ENCODE measurements at places on chromosomes 5 and 9.

DNA sequence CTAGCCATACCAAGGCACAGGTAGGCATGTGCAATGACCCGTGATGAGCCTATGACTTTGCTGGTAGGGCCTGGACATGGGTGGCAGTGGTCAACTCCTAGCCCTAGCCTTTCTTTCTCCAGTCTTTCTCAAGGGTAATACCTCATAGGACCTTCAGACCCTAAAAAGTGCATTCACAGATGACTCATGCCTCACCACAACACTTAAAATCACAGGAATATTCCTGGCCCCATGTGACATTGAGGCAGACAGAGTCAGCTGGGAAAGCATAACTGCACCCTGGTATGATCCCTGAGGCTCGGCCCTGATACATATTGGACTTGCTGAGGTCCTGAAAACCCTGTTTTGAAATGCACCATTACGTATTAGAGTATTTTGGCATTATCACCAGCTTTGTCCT lies 449.5 kb downstream of the HINT1 start:
- peak; percentile 23 for DNase-seq

GRCh38 chr5:73682176-73682575 lies 56.2 kb downstream of the ARHGEF28 start:
- DNase-seq: no peak

GRCh38 chr9:22649384-22649783 lies 202.8 kb downstream of the DMRTA1 start:
- DNase-seq: no peak

- no peak for DNase-seq
Observed at GRCh38 chr5:27267209-27267824, 228.9 kb upstream of the CDH9 start.

DNA sequence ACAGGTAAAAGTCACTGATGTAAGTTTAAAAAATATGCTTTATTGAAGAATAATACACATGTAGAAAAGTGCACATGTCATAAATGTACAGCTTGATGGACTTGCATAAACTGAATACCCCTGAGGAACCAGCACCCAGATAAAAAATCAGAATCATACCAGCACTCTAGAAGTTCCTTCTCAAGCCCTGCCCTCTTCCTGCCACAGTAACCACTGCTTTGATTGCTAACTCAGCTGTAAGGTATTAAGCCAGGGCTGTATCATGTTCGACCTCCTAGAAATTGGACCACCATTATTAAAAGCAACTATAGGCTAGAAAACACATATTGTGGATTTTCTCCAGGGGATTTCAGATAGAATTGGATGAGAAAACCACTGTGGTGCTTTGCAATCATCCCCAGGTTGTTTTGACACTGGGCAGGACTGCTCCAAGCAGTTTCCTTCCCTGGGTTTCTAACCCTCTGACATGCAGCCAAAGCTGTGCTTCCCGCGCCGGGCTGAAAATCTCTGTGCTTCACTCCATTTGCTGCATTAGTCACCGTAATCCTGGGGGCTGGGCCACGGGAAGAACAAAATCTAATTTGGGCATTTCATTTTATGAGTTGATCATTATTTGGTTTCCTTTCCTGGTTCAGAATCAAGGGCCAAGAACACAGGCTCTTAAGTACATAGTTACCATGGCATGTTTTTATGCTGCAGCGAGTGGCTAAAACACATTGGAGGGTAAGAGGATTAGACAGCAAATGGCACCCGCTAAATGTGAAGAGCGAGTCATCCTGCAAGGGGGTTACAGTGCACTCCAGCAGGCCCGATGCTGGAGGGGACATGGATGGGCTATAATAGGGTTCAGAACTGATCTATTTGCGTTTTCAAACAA lies 139.4 kb upstream of the IL12B start:
- DNase-seq: no peak

DNA sequence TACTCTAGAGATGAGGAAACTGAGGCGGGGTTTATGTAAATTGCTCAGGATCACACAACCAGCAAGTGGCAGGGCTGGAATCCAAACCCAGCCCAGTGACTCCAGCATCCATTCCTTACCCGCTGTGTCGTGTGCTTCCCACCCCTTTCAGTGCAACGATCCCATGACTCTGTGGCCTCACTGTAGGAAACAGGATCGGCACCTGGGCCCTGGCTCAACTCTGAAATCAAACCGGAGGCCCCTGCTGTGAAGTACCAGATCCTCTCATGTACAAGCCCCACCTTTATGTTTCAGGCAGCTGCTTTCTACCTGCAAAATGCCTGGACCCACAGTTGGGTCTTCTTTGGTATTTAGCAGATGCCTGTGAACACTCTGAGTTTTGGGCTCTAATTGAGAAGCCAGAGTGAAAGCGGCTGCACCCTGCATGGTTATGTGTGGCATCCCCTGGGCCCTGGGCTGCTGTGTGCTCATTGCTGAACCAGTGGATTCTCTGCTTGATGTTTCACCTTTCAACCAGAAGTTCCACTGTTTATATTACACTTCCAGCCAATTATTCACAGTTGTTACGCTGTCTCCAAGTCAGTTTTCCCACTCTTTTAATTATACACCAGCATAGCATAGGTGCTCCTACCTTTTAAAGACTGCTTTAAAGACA lies 36.7 kb downstream of the ABLIM3 start:
- DNase-seq: no peak

DNA sequence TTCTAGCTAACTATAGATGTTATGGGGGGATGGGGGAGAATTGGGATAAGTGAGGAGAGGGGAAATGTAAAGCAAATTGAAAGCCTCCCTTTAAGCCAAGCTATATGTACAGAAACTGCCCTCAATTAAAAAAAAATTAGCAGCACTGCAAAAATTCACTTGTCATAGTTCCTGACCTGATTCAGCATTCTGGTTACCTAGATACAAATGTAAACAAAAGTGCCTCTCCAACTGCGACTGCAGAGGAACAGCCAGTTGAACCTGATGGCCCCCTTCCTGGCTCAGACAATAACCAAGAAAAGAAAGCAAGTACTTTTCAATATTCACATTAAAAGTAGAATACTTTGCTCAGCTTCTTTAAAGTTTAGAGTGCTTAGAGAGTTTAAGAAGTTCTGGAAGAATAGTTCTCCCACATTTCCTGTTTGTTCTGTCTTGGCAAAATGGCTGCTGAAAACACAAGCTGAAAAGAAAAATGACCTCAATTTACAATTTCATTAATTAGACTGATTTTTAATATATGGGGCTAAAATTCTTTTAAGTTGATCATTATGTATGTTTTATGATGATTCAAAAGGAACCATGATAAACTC lies 1.5 kb downstream of the FAM81B start:
- DNase-seq: peak; percentile 49

- DNase-seq: no peak
Observed at GRCh38 chr5:89236900-89237299, 353.9 kb upstream of the MEF2C start.

DNA sequence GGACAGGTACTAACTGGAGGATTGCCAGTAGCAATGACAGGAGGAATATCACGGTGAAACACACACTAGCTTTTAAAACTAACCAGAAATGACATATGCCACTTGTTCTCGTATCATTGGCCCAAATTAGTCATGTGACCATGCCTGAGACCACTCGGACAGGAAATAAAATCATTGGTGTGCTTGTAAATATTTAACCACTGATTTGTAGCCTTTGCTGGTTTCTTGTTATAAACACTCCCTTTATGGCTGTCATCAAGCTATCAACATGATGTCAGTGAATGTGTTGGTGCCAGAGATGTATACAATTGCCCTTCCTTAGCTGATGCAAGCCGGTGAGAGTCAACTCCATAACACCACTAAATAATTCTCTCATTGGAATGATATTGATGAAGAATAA lies 123.7 kb upstream of the ANKH start:
- DNase-seq: no peak

- DNase-seq: no peak
Observed at GRCh38 chr5:165187815-165188214, 1682.4 kb downstream of the MAT2B start.

DNA sequence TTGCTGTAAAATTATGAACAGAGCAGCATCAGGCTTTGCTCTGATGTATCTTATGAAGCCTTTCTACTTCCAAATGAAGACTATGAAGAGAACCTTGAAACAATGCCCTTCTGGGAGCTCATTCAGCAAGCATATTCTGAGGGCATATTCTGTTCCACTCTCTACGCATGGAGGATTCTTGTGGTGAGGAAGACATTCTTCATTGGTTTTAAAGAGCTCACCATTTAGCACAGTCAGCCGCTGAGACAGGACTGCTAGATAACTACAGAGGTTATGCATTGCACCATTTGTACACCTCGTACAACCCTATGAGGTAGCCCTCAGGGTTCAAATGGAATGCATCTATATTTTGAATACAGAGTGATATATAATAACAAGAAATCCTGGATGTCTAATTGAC lies 61.0 kb downstream of the INVS start:
- no peak for DNase-seq

DNA sequence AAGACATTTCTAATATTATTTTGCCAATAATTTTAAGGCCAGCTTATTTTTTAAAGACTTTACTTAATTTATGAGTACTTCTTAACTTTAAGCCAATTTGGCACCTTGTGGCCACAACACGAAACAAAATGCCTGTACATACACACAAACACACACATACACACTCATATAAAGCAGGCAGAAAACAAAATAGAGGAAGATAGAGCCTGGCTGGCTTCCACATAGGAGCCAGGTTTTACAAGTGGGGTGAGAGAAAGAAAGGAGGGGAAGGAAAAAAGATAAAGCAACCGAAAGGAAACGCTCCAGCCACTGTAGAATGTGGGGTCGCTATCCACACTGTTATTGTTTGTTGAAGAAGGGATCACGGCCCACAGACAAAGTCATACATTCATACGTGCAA lies 10.4 kb downstream of the GMCL2 start:
- no peak for DNase-seq

- DNase-seq: no peak
Observed at GRCh38 chr5:29382780-29383179, 1810.7 kb upstream of the CDH6 start.

GRCh38 chr9:5013374-5013773 lies 28.3 kb downstream of the JAK2 start:
- DNase-seq: no peak

DNA sequence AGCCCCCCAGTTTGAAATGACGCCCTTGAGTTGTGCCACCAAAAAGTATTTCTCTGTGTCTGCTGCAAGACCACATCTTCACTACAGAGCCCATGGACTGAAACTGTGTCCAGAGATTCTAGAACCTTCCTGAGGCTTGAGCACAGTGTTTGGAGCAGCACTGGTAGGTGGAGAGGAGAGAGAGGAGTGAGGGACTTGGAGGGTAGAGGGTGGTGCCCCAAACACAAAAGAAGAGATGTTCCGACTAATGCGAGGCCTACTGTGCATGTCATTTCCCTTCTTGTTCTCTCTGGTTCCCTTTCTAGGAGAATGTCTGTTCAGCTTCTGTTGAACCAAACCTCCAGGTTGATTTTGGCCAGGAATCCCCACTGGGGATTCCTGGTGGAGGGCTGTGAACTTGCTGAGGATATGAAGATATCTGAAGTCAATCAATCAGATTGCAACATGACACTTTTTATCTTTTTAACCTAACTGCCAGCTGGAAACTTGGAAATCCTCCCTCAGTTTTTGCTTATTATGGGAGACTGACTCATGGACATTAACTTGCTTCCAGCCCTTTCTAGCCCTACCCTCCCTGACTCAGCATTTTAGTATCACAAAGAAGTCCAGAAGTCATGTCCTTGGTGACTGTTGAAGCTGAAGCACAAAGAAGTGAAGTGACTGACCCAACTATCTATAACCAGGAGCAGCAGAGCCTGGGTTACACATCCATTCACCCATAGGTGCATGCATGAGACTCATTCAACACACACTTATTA lies 154.5 kb downstream of the NR3C1 start:
- peak; percentile 86 for DNase-seq

DNA sequence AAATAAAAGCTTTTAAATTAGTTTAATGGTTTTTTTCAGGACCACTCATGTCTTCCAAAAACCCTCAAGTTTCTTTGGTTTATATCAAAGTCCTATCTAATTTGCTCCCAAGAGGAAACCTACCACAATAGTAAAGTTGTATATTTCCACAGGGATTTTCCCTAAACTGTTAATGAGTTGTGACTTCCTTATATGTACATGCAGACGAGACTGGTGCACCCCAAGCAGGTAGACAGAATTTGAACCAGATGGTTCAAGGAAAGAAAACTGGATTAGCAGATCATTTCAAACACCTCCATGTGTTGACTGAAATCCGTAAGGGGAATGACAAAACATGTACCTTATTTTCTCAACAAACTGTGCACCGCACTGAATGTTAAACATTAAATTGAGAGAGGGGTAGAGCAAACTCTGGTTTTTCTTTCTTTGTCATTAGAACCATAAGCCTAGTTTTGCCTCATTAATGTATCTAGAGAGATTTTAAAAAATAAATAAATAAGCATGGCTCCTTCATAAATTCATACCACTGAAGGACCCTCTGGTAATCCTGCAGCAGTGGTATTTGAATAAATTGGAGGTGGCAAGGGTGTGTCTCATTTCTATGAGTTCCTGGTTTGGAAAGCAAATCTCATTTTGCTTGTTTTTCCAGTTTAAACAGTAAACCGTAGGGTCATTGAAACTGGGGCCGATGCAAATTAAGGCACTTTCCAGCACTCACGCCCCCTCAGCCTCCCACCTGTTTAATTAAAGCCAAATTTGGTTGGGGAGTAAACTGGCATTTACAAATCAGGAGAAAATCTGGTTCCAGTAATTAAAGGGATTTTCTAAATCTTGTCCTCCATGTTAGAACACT lies 51.1 kb downstream of the ENC1 start:
- no peak for DNase-seq

DNA sequence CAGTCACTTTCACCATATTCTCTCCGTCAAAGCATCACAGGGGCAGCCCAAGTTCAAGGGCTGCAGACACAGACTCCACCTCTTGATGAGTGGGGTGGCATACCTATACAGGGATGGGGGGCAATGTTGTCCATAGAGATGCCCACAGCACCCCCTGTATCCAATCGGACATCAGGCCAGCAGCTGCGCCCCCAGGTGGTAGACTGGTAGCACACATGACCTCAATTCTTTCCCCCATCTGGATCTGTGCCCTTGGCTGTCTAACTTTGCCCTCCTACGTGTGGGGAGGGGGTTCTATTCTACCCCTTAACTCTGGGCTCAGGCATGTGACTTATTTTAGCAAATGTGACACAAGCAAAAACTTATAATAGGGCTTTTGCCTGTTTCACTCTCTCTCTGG lies 84.0 kb upstream of the SLC25A48 start:
- no peak for DNase-seq

DNA sequence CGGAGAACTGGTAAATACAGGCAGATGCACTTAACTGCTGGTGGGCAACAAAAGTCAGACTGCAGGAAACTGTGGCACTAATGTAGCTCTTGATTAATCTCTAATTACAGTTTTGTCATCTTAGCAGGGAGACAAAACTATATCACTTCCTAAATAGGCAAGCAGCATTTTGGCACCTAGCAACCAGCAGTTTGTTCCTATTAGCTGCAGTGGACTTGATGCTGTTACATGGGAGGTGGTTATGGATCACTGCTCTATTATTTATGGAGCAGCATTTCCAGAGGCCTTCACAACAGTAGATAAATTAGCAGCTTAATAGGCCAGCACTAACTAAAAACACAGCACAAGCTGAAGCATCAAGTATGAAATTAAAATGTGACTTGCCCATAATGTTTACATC lies 518.3 kb upstream of the ITGA1 start:
- no peak for DNase-seq

Data from foreskin keratinocyte (primary cell).